ENCODE measurements at places on chromosomes 4 and X.

GRCh38 chr4:72084587-72085011 lies 52.8 kb downstream of the NPFFR2 start:
- DNase-seq: no peak

DNA sequence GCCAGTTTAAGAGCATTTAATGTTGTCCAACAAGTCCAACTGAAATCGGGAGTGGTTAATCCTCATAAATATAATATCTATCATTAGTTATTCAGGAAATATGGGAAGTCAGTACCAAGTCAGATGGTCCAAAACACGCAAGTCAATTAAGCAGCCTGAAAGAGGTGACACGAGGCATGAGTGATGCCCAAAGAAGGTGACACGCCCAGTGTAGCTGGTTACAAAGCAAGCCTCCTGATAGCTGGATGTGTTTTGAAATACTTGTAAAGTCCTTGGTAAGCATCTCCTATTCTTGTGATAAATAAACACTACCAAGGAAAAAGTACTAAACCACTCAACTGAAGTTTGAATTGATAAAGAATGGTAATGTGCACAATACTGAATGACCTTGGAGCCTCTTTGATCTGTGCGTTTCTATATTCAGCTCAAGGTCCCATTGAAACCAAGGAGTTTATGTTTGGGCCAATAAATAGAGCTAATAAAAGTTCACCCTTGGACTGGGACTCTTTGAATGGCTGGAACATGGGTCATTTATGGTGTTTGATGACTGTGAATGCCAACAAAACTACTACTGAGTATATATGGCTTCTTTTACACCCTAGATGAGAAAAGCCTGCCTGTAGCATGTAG lies 93.2 kb upstream of the KLF3 start:
- no peak for DNase-seq

DNA sequence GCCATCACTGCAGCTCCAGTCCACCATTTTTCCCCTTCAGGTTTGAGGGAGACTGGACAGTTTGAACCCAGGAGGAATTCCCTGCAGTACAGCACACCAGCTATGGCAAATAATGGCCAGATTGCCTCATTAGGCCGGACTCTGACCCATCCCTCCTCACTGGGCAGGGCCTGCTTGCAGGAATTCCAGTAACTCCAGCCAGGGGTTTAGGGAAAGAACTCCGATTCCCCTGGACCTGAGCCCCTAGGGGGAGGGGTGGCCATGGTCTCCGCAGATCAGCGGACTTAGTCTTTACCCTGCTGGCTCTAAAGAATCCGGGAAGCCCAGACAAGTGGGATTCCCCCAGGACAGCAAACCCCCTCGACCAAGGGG lies 342.8 kb downstream of the DMD start:
- no peak for DNase-seq

GRCh38 chrX:115902995-115903394 lies 267.5 kb upstream of the AGTR2 start:
- DNase-seq: no peak

- no peak for DNase-seq
Measured at GRCh38 chr4:5458676-5459075, 249.7 kb downstream of the EVC2 start.

DNA sequence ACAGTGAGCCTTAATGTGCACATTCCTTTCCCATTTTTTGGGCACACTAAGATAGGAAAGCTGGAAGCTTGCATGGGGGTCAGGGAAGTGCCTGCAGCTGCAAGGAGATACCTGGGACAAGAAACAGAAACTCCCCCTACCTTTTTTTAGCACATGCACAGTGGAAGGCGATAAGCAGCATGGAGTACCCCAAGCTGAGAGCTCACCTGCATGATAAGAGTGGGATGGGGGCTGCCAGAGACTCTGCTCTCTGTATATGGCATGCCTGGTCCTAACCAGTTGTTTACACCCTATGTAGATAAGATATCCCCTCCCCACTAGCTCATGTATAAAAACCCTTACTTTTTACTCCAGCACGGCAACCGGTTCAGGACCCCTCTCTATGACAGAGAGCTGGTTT lies 135.9 kb downstream of the TENT5D start:
- no peak for DNase-seq

DNA sequence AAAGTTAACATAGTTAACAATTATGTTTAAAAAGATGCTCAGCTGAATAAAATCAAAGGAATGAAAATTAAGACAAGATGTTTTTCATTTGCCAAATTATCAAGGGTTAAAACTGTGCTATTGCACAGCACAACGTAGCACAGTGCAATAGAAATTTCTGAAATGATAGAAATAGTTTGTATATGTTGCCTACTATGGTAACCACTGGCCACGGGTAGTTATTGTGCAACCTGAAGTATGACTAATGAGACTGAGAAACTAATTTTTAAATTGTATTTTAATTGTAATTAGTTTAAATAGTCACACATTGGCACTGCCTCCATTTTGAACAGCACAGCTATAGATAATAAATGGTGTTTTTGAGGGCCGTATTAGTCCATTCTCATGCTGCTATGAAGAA lies 343.1 kb upstream of the FAM241A start:
- DNase-seq: no peak

DNA sequence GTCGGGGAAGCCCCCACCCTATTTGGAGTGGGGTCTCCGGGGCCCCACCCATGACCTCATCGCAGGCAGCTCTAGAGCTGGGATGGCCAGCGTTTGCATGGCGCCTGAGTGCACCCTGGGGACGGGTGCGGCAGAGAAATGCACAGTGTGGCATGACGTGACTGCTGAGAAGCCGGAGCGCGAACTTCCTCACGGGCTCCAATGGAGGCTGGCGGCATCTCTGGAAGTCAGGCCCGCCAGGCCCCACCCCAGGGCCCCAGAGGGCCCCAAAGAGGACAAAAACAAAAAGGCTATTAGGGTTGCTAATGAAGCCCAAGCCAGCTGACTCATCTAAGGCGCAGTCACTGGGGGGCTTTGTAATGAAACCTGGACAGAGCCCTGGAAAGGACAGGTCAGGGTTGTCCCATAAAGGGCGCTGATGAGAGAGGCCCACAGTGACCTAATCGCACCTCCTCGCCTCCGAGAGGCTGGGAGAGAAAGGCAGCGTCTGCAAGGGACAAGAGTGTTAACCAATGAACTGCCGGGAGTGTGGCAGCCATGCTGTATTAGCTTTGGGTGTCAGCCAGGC lies 86.0 kb upstream of the C1QTNF7 start:
- no peak for DNase-seq

- DNase-seq: no peak
Measured at GRCh38 chrX:43552703-43553102, 103.4 kb upstream of the MAOA start.

DNA sequence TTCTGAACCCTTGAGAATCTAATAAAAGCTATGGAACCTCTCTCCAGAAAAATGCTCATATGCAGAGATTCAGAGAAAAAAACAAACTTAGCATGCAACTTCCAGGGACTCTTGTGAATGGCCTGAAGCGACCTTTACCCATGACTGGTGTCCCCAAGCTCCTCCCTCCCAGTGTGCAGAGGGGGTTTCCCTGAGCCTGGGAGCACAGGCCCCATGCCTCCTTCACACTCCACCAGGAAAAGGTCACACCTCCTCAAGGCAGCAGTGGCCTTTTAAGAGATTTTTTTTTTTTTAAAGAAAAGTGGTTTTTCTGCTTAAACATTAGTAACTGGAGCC lies 13.3 kb upstream of the UBA6 start:
- DNase-seq: no peak

GRCh38 chr4:63296773-63297172 lies 1112.5 kb downstream of the TECRL start:
- DNase-seq: no peak

DNA sequence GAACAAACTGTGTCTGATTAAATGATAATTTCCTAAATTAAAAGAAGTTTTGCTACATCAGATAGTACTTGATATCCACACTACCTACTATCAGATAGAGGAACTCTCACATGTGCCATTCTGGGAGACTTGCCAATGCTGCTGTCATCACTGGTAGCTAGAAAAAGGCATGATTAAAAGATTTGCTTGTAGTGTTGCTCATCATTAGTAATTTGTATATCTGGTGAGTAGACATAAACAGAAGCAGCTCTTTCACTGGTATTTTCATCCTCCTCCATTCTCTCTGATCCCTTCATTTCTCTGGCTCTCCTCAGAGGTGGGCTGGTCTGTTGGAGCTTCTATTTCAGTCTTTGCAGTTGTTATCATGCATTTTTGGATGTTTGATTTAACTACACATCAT lies 56.0 kb downstream of the SPRY1 start:
- peak; percentile 76 for DNase-seq

DNA sequence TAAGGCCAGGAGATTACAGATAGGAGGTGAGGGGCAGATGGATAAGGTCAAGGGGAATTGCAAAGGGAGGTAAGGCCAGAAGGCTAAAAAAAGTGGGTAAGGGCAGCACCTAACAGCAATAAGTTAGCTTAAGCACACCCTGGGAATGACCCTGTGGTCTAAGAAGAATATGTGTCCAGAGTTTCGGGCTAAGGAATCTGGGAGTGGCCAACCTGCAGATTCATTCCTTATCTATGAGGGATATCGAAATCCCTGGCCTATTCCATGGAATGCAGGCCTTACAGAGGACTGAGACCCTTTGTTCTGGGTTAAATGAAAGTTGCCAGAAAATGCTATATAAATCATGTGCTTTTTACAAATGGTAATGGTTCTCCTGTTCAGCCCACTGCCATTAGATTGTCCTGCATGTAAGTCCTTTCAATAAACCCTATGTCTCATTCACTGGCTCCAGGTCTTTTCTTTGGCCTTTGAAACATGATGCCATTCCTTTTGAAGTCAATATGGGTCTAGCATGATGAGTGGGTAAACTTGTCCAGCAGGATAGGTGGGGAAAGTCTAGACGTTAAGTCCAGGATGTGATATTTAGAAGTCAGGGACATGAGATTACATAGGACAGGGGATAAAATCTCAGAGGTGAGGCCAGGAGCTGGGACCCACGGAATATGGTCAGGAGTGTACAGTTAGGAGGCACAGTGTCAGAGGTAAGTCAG lies 226.2 kb downstream of the TACR3 start:
- no peak for DNase-seq

DNA sequence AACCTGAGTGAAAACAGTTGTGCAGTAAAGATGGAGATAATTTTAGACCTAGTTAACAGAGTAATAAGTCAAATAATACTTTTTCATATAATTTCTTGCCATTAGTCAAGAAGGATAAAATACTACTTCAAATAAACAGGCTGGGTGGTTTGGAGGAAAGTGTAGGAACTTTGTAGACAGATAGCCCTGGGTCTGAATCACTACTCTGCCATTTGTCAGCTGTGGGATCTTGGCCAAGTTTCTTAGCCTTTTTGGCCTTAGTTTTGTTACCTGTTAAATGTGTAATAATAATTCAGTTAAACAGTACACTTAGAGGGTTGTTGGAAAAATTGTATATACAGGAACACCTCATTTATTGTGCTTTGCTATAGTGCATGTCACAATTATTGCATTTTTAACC lies 163.7 kb downstream of the NPNT start:
- DNase-seq: no peak

- DNase-seq: no peak
Measured at GRCh38 chr4:20624793-20625374, 75.4 kb upstream of the PACRGL start.

GRCh38 chrX:94361241-94361640 lies 687.2 kb downstream of the FAM133A start:
- no peak for DNase-seq

DNA sequence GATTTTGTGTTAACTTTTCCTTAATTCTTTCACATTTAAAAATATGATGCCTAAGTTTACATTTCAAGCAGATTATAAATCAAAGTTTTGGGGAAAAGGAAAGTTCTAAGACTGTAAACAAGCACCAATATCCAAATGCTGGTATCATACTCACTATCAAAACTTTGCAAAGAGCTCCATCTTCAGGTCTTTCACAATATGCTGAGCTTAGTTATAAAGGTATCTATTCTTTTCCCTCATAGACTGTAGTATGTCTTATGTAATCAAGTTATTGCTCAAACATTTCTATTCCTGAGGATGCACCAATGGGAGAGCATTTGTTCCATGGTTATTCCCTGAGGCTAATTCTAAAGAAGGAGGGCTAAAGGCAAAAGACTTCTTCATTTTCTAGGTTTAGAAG lies 207.9 kb upstream of the FAM241A start:
- DNase-seq: no peak

DNA sequence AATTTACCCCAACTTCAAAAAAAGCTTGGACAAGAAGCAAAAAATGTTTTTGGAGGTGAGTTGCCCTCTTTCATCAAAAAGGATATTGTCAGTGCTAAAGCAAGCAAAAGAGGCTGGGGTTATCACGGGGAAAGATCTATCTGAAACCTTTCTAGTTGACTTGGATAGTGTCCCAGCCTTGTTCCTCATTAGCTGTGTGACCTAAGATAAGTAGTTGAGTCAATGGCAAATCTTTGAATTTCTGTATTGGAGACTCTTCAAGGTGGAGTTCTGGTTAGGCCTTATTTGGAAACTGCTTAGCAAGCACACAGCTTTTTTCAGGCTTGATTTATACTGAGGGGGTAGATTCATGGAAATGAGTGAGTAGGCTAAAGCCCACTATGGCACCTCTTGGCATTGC lies 271.6 kb downstream of the GRIA3 start:
- DNase-seq: no peak

- no peak for DNase-seq
Measured at GRCh38 chrX:49956313-49956712, 33.9 kb downstream of the CLCN5 start.

DNA sequence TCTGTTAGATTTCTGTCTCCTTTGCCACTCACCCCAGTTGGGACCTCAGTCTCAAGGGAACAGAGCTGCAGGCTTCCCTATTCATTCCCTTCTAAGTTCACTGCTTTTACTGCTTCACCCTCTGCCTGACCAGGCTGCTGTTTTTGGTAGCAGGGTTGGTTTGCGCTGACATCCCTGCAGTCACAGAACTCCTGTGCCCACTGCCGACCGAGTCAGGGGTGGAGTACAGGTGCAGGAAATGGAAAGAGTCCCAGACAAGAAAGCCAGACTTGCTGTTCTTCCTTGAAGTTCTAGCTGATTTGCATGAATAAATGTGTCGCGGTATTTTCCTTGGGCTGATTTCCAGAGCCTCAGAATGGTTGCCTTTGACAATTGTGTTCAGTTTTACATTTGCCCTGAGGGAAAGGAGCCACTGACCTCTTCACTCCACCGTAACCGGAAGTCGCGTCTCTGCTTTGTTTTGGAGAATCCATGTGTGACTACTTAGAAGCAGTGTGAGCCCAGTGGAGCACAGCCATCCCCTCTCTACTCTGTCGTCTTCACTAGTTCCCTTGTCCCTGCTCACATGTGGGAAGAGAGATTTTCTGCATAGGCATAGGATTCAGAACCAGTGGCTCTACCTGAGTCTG lies 84.8 kb downstream of the TNIP2 start:
- no peak for DNase-seq

DNA sequence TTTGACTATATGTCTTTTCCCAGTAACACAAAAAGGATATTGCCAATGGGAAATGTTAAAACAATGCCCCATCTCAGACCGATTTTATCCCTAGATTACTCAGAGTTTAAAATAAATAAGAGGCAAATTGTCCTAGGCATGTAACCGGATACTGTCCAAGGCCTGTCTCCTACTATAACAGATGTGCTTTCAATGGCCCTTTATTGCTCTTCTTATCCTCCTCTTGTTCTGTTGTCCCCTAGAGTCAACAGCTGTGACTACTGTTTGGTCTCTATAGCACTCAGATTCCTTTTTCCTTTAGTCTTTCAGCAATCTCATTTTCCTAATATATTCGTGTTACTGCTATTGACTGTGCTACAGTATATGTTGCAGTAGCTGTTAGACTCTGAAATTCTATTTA lies 66.8 kb upstream of the PLS3 start:
- DNase-seq: no peak

GRCh38 chrX:78064152-78064551 lies 39.9 kb upstream of the PGK1 start:
- no peak for DNase-seq
